HFFc6 (cell line): ENCODE measurements at places on chromosomes 16 and 17.

DNA sequence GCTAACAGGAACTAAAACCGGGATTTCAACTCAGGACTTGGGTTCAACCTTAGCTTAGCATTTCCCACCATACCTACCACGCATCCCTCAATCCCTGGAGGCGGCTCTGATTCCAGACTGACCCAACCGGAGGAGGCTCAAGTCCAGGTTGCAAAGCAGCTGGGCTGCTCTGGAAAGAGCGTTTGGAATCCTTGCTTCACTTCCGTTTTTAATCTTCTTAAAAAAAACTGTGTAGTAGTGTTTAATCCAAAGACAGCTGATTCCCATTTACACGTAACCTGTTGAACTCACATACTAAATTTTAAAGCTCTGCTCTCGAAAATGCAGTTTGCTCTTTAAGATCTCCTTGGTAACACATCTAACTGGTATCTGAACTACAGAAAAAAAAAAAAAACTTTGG lies 50.0 kb downstream of the NXN start:
- DNase-seq: no peak

- no peak for DNase-seq
Observed at GRCh38 chr17:73773702-73774101, 129.5 kb upstream of the SDK2 start.

DNA sequence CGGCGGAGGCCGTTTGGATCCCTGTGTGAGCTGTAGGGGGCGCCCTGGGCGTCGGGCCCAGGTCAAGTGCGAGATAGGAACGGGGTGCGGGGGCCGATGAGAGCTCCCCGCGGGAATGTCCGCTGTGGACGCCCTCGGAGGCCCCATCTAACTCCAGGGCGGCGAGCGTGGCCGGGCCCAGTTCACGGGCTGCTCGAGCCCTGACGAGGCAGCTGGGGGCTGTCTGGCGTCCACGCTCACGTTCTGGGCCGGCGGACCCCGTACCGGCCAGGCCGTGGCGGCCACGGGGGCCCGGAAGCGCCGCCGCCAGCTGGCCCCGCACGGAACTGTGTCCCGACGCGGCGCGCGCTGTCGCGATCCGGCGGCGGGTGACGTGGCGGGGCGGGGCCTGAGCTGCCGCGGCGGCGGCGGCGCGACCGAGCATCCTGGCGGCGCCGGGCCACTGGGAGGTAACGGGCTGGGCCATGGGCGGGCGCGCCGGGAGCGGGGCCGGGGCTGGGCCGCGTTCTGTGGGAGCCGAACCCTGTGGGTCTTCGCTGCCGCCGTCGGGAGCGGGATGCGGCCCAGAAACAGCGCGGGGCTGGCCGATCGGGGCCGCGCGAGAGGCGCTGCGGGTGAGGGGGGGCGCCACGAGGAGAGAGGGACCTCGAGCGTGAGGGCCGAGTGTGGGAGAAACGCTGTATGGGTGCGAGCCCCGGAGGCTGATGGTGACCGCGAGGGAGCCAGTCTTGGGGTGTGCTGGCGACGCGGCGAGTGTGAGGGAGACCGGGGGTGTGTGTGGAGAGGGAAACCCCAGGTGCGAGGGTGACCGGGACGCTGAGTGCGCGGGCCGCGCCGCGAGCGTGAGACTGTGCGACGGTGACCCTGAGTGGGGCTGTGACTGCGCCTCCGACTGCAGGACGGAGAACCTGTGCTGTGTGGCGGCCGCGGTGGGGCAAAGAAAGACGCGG lies at the start of gene SLC7A6:
Gene SLC7A6 (plus strand): TSS at position 399 of the 950 bp plus-strand sequence. CDS start 10,201 bp downstream, outside the sequence.
- peak; percentile 69 for DNase-seq

GRCh38 chr16:49602201-49602975 lies 228.8 kb downstream of the C16orf78 start:
- no peak for DNase-seq

- DNase-seq: peak; percentile 99
Observed at GRCh38 chr17:13346996-13347762, 254.6 kb downstream of the HS3ST3A1 start.

- DNase-seq: peak; percentile 77
Observed at GRCh38 chr17:32496395-32497073, 9.7 kb downstream of the CDK5R1 start.

GRCh38 chr17:73838815-73839214 lies 194.6 kb upstream of the SDK2 start:
- no peak for DNase-seq

- no peak for DNase-seq
Observed at GRCh38 chr16:57734308-57734924, 1.2 kb upstream of the KATNB1 start.

DNA sequence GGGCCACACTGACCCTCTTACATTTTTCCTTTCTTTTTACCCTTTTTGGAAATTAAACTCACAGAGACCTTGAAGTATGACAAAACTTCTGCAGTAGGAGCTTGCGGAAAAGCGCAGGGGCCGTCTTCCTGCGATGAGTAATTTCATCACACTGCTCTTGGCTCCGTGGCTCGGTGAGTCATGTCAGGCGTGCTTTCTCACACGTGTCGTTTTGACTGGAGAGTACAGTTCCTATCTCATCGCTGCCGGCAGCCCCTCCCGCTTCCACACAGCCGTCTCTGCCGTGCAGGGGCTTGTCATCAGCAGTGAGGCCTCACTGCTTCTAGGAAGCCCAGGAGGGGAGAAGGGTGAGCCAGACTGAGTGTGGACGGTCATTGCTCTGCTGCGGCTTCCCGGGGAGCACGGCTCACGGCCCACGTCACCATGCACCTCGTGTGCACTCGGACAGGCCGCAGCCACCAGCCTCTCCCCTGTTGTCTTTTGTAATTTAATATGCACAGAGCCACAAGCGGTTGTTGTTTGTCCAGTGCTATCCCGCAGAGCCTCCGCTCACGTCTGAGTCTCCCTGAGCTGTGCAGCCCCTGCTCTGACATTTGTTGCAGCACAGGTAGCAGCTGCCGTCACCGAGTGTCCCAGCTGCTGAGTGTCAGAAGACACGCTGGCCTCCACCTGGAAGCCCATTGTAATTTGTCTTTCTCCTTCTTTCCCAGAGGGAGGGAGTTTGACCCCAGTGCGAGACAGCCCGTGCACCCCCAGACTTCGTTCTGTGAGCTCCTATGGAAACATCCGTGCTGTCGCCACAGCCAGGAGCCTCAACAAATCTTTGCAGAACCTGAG lies 99.4 kb upstream of the CHMP6 start:
- peak; percentile 91 for DNase-seq

DNA sequence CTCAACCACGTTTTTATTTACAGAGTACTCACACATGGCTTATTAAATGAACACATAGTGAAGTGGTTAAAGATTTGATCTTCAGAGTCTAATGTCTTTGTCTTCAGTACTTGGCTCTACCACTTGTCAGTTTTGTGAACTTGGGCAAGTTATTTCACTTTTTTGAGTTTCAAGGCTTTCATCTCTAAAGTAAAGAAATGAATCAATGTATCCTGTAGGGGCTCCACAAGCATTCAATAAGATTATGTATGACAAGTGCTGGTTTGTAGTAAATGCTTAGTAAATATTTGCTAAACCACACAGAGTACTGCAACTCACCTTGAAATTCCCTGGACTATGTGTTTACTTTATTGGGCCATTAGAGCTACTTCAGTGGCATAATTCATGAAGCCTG lies 446.0 kb upstream of the GOT2 start:
- DNase-seq: no peak

- DNase-seq: no peak
Observed at GRCh38 chr17:67375716-67376115, 1.4 kb upstream of the PITPNC1 start.

DNA sequence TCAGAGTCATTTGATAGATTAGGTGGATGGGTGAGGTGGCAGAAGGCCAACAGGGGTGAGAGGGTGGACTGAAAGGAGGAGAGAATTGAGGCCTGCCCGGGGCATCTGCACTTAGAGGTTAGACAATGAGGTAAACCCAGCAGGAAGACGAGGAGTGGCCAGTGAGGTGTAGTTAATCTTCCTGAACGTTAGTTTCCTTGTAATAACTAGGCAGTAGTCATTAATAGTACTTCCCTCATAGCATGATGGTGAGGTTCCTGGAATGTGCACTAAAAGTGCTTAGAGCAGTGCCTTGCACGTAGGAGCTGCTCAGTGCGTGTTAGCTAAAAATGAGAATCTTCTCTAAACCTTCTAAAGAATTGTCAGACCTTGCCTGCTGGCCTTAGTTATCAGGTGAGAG lies 13.5 kb upstream of the KSR1 start:
- no peak for DNase-seq

- DNase-seq: no peak
Observed at GRCh38 chr17:69744512-69745070, 330.1 kb downstream of the MAP2K6 start.

DNA sequence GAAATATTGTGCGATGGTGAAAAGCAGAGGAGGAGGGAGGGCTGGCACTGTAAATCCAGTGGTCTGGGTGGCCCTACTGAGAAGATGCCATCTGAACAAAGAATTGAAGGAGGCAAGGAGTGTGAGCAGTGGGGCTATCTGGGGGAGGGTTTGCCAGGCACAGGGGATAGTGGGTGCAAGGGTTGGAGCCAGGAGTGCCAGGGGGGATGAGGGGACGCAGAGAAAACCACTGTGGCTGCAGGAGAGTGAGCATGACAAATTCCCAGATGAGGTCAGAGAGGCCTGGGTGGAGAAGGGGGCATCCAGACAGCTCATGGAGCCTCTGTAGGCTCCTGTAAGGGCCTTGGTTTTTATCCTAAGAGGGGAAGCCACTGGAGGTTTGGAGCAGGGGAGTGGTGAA lies 4.8 kb downstream of the XYLT2 start:
- DNase-seq: no peak

DNA sequence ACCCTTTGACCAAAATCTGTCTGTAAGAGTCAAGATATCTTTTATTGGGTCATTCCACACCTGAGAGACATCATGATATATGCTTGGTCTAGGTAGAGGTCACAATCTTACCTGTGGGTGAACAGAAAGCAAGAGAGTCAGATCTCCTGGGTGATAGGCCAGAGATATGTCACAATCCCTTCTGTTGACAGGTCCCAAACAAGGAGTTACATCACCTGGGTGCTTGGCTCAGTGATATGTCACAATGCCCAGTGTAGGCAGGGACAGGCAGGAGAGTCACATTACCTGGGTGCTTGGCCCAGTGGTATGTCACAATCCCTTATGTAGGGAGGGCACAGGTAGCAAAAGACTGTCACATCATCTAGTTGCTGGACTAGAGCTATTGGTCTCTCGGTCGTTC lies 1991.2 kb downstream of the TP53TG3F start:
- no peak for DNase-seq

DNA sequence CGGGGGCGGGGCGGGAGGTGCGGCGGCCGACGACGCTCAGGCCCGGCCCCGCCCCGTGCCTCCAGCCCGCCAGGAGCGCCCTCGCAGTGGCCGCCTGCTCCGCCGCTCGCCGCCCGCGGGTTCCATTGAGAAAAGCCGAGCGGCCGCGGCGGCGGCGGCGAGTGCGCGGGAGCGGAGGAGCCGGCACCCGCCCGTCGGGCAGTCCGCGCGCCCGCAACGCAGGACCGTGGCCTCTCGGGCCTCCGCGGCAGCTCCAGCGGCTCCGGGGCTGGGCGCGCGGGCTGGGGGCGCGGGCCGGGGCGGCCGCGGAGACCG lies at the start of gene ZFPM1:
Gene ZFPM1 (plus strand): TSS at position 64 of the 315 bp plus-strand sequence. CDS start 359 bp downstream, outside the sequence.
- DNase-seq: no peak

DNA sequence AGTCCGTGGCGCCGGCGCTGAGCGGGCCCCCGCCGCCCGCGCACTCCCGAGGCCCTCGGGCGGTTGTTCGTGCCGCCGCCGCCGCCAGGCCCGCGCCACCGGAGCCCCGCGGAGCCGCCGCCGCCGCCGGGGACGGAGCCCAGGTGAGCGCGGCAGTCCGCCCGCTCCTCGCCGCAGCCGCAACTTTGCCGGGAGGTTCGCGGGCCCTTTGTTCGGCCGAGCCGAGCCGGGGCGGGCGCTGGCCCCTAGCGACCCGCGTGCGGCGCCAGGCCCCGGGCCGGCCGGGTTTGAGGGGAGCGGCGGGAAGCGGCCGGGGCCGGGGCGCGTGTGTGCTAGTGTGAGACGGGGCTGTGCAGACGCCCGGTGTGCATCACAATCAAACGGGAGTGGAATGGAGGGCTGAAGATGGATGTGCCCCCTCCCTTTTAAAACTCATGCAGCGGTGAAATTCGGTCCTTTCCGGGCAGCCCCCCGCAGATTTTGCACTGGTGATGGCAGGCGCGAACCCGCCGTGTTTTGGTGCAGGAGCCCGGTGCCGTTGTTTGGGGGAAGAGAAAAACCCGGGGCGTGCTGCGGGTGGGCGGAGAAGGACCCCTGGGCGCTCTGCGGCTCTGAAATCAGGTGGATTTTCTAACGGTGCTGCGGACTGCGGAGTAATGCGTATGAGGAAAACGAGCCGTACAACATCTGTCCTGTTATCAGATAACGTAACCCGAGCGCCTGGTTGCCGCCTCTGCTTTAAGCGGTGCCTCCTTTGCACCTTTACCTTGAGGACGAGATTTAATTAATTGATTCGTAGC lies 823 bp downstream of the TNRC6C start:
- no peak for DNase-seq

- DNase-seq: peak; percentile 48
Observed at GRCh38 chr17:47663912-47664623, 14.3 kb downstream of the KPNB1 start.

GRCh38 chr17:15273141-15273793 lies 8.1 kb upstream of the PMP22 start:
- DNase-seq: peak; percentile 97

GRCh38 chr16:83925957-83926725 lies 26.9 kb upstream of the OSGIN1 start:
- DNase-seq: no peak

- peak; percentile 91 for DNase-seq
Observed at GRCh38 chr17:2041561-2042389, at the start of gene OVCA2. Gene OVCA2, plus strand, starts transcription at chr17:2042022. Its CDS starts 26 bp downstream, at chr17:2042048.

- DNase-seq: no peak
Observed at GRCh38 chr16:48246066-48246465, 1.3 kb downstream of the ABCC11 start.

GRCh38 chr17:43528988-43529814 lies 16.9 kb downstream of the ETV4 start:
- DNase-seq: no peak

DNA sequence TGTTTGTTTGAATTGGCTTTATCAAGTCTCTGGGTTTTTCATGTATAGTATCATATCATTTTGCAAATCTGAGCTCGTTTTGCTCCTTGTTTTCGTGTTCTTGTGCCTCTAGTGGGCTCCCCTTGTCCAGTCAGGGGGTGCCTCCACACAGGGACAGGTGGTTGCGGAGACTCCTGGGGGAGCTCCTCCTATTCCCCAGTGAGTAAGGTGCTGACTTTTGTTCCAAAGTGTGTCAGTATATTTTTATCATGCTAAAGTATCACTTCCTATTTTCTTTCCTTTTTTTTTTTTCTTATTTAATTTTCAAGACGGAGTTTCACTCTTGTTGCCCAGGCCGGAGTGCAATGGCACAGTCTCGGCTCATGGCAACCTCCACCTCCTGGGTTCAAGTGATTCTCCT lies 30.3 kb upstream of the IL17C start:
- DNase-seq: no peak

- peak; percentile 39 for DNase-seq
Observed at GRCh38 chr16:66271074-66272060, 95.1 kb upstream of the CDH5 start.

GRCh38 chr17:81173052-81173761 lies 7.2 kb upstream of the AATK start:
- DNase-seq: no peak

DNA sequence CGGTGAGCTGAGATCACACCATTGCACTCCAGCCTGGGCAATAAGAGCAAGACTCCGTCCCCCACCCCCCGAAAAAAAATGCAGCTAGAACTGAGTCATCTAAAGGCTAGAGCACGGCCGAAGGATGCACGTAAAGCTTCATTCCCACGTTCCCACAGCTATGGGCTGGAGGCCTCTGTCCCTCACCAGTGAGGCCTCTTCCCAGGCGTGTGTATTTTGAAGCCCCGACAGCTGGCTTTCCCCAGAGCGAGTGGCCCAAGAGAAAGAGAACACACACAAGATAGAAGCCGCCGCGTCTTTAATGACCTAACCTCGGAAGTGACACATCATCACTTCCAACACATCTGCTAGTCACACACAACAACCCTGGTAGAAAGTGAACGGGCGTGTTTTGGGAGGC lies 6.6 kb upstream of the KCTD5 start:
- no peak for DNase-seq
